CD4-positive, alpha-beta memory T cell (primary cell): ENCODE measurements at places on chromosomes 6 and 20. TPM values are rescaled to one million over a fixed set of nuclear protein-coding genes. Genes with fewer than 3 reads are reported as not detected.

DNA sequence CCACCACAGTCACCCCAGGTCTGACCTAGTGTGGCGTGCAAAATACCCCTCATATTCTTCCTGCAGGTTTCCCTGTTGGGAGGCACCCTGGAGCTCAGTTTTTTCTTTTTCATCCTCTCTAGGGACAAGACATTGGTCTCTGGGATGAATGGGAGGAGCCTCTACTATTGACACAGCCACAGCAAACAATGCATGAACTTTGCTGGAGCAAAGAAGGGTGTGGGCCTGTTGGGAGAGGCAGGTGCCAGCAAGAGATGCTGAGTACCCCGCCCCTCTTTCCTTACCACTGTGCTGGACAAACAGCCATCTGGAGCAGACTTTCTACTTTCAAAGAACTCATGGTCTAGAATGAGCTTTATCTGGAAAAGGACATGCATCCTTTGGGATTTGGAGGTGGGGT is 10.1 kb downstream of the TGM3 start:
- DNase-seq = no peak

DNA sequence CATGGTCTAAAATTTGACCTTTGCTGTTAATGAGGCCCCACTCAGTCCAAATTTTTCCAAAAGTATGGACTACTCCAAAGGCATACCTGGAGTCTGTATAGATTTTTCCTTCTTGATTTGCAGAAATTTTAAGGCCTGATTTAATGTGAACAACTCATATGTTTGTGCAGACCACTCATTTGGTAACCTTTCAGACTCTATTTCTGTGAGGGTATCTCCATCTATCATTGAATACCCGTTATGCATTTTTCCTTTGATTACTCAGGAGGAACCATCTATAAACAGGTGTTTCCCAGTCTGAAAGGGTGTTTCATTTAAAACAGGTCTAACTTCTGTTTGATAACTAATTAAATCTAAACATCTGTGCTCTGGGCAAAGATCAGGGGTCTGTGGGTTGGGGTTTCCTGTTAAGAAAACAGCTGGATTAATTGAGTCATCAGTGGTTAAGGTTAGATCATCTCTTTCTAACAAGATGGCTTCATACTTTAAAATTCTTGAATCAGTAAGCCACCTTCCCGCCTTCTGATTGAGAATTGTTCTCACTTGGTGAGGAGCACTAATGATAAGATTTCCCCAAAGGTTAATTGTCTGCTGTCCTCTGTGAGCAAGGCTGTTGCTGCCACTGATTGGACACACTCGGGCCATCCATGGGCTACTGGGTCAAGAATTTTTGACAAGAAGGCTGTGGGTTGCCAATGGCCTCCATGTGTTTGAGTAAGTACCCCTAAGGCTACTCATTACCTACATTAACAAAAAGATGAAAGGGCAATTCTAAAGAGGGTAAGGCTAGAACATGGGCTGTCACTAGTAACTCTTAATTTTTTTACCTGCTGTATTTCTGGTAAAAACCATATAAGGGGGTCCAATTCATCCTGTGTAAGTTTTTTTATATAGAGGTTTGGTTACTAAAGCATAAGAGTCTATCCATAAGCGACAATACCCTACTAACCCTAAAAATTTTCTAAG is 24.1 kb downstream of the HLA-B start:
- peak; percentile 80 for DNase-seq

Gene RCAN2
- total RNA-seq = not detected

DNA sequence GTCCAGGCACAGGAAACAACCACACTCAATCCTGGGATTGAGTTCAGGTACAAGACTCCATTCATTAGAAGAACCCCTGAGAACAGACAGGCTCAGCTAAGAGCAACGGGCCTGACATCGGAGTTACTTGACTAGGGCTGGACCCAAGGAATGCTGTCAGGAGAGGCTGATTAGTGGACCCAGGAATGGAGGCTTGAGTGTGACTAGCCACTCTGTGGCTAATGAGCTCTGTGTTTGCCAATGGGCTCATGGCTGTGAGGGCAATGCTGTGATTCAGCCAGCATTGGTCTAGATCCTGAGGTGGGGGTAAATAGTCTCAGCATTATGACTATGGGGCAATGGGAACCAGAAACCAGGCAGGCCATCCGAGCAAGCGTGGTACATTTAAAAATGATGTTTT is 71.8 kb downstream of the RIOK1 start:
- no peak for DNase-seq

Gene RIMS1
- total RNA-seq = not detected

GRCh38 chr6:9140951-9141460 is 705.7 kb upstream of the SLC35B3 start:
- no peak for DNase-seq

Gene HMGA1
- total RNA-seq = 74.7 TPM

Gene COL21A1
- total RNA-seq = not detected

- no peak for DNase-seq
Observed at GRCh38 chr6:72533606-72534005, 88.3 kb upstream of the KCNQ5 start.

DNA sequence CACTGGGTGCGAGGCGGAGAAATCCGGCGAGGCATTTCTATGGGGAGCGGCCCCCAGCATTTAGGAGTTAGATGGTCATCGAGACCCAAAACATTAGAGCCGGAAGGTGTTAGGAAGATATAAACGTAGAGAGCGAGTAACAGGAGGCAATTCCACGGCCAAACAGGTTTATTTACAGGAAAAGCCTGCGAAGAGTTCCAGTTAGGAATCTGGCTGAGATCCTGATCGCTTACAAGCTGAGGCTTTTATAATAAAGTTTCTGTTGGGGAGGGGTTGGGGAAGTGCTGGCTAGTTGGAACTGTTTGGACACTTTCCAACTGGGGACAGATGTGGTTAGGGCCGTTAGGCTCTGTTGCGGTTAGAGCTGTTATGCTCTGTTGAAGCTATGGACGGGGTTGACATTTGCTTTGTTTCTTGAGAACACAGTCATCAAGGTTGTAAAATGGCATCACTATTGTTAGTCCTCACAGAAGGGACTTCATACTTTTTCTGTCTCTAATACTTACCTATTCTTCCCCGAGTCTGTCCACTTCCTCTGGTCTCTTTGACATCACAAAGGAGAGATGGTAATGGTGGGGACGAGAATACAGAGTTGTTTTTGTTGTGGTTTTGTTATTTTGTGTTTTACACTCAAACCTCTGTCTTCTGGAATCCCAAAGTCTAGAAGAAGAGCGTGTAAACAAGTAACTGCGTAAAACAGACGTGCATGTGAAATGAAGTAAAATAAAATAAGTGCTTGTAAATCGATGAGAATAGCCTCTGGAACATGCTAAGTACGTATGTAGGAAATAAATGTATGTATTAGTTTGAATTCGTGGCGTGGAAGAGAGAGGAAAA is 554 bp upstream of the ZSCAN31 start:
- peak; percentile 32 for DNase-seq
